ENCODE measurements at places on chromosomes 11 and 22.

- no peak for DNase-seq
Observed at GRCh38 chr11:125390946-125391345, 105.1 kb downstream of the FEZ1 start.

GRCh38 chr11:13486926-13487660 is 8.7 kb downstream of the PTH start:
- DNase-seq: peak; percentile 72

- no peak for DNase-seq
Observed at GRCh38 chr22:37697538-37697835, 639 bp downstream of the TRIOBP start.

- DNase-seq: no peak
Observed at GRCh38 chr11:126115127-126115495, 52.4 kb upstream of the CDON start.

GRCh38 chr11:66366844-66367477 is 4.6 kb downstream of the SLC29A2 start:
- DNase-seq: no peak

DNA sequence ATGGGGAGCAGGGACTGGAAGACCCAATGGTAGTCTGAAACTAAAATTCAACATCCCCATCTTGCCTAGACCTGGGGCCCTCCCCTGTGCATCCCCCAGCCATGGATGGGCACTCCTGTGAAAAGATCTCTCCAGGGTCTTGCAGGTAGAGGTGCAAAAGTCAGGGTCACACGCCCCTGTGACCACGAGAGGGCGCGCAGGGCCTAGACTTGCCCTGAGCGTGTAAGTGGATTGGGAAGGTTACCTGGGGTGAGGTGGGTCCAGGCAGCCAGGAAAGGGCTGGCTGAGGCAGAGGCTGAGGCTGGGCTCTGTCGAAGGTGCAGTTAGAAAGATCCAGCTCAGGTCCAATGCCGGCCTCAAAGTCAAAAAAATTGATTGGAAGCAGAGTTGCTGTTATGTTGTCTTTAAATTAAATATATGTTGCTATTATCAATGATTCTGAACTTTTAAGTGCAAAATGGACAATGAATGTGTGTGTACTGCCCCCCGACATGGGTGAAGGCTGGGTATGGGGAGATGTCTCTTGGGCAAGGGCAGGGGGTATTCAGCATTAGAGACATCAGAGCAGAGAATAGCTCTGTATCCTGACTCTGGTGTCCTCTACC is 4.8 kb upstream of the POU2F3 start:
- DNase-seq: peak; percentile 45

DNA sequence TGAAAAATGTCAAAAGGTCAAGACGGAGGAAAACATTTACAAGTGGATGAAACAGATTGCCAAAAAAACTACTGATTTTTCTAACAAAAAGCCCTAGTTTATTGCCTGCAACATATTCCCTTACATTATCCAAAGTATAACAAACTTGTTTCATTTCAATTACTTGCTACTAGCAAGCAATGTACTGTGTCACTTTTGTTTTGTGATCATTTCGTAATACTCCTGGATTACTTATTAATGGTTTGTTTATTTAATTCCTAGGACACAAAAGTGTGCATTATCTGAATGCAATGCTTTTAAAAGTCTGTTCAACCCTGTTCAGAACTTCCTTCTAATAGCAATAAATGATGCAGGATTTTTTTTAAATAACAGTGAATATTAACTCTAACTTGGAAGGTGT is 50.9 kb downstream of the CCDC34 start:
- no peak for DNase-seq

GRCh38 chr11:62554387-62555167 is 8.0 kb upstream of the AHNAK start:
- no peak for DNase-seq

DNA sequence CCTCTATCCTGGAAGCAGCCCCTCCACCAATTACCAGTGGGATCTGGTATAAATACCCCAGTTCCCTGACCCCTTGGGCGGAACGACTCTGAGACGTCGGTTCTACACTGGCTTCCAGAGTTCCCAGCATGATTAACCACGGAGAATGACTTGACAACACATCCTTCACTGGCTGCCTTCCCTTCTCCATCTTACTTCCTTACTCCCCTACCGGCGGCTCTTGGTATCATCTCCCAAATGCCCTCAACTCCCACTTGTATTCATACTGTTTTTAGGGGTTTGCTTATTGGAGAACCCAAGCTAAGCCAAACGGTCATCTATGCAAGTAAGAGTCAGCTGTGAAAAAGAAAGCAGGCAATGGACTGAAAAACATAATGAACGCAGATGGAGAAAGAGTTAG is 56.1 kb downstream of the APOL3 start:
- DNase-seq: no peak

- DNase-seq: no peak
Observed at GRCh38 chr22:20076627-20077172, 3.3 kb upstream of the DGCR8 start.

- DNase-seq: no peak
Observed at GRCh38 chr11:4960877-4961276, 5.4 kb upstream of the OR51A2 start.

DNA sequence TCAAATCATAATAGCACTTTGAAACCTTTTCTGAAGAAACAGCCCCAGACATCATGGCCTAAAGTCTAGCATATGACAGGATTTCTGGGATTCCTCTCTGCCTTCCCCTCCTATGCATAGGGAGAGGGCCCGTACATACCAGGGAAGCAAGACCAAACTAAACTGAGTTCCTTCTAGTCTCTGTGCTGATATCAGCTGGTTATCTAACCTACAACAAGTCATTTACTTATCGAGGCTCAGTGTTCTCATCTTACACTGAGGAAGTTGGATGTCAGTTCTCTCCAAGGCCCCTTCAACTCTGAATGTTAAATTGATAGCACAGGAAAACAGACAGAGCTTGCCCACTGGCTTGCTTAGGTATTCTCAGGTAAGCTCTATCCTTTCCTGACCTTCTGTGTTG is 17.0 kb upstream of the GRIK4 start:
- no peak for DNase-seq

- DNase-seq: no peak
Observed at GRCh38 chr22:47738472-47739013, 976.1 kb downstream of the TBC1D22A start.

DNA sequence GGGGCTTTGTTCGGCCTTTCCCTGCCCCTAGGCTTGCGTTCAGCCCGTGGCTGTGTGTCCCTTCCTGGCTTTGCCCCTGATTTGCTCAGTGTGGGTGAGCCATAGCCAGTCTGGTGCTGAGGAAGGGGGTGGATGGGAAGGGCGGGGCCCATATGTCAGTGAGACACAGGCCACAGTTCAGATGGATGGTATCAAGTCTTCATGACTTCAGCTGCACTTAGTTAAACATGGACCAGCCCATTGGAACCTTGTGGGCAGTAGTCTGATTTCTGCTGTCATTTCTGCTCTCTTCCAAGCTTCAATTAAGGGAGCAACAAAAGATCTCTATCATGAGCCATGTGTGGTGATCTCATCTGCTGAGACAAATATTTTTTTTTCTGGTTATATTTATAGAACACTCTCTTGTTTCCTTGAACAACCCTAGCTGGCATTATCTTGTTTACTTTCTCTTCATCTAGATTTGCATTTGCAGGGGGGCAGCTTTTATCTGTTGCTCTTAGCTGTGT is 21.6 kb upstream of the PEX26 start:
- DNase-seq: peak; percentile 35

- no peak for DNase-seq
Observed at GRCh38 chr11:134436781-134437180, 24.7 kb upstream of the B3GAT1 start.

GRCh38 chr22:17171153-17172028 is 12.3 kb upstream of the HDHD5 start:
- peak; percentile 95 for DNase-seq

- DNase-seq: no peak
Observed at GRCh38 chr22:37547251-37547741, 13.0 kb upstream of the CDC42EP1 start.

GRCh38 chr22:27603111-27603799 is 198.3 kb downstream of the MN1 start:
- DNase-seq: no peak

- DNase-seq: no peak
Observed at GRCh38 chr22:36291831-36292740, 39.2 kb downstream of the APOL1 start.

DNA sequence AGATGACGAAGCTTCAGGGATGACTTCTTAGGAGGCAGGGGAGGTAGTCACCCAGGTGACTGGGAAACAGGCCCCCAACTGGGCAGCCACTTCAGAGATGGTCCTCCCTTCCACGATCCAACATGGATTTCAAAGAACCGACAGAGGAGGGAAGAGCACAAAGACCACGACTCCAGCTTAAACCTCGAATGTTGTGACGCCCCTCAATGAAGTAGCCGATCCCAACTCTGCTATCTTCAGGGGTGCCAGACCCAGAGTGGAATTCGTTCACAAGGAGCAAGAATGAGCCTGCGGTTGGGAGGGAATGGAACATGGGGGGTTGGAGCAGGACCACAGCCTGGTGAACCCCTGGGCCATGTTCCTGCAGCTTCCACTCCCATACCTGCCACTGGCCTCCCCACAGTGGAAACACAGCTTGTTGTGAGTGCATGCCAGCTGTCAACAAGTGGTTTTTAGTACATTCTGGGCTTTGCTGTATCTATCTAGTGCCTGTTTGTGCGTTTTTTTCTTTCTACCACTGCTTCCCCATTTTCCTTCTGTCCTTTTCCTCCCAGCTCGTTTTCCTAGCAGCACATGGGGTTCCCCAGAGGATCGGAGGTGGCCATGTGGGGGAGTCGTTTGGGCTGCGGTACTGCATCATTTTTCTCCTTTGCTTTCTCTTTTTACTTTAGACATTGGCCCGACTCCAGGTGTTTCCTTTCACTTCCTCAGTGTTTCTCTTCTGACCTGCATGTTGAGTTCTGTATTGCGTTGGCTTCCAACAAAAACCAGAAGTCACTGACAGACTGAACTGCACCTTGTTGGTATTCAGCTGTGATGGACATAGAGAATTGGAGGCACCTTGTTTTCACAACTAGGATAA is 65.8 kb downstream of the MORC2 start:
- DNase-seq: no peak

GRCh38 chr11:35147235-35147634 is 8.3 kb downstream of the CD44 start:
- no peak for DNase-seq

- DNase-seq: peak; percentile 74
Observed at GRCh38 chr22:21712751-21713427, 22.7 kb downstream of the YPEL1 start.

- no peak for DNase-seq
Observed at GRCh38 chr11:86737737-86738136, 62.6 kb upstream of the PRSS23 start.

GRCh38 chr11:113314065-113314388 is 356 bp upstream of the TTC12 start:
- DNase-seq: no peak

GRCh38 chr11:117950301-117950700 is 21.1 kb upstream of the TMPRSS13 start:
- DNase-seq: peak; percentile 45
